ENCODE measurements at places on chromosomes 11 and 22.

- no peak for DNase-seq
Observed at GRCh38 chr11:11510939-11511338, 110.9 kb downstream of the GALNT18 start.

DNA sequence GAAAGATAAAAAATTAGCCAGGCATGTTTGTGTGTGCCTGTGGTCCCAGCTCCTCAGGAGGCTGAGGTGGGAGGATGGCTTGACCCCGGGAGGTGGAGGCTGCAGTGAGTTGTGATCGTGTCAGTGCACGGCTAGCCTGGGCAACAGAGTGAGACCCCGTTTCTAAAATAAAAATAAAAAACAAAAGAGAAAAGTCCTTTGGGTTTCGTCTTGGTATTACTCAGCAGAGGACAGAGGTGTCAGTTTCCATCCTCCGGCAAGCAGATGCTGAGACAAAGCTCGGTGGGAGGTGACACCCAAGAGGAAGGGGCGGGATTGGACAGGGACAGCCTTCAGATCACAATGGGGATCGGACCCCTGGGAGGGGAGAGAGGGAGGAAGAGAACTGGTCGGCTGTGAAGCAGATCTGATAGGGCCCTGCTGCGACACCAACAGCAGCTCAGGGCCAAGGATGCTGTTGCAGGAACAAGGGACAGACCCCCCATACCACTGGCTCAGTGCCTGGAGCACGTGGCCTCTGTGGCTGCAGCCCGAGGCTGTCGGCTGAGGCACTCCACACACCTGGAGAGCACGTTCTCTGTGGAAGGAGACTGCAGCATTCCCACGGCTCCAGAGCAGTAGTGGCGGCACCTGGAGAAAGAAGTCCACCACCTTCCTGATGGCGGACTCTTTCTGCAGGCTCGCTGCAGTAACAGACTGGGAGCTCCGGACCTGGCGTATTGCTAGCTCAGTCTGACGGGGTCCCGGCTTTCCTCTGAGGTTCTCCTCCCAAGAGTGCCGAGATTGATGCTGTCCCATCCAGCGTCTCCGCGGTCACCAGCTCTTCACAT lies 5.2 kb upstream of the BID start:
- DNase-seq: no peak

GRCh38 chr11:117701781-117702180 lies 95.2 kb downstream of the DSCAML1 start:
- DNase-seq: no peak

- DNase-seq: peak; percentile 63
Observed at GRCh38 chr22:43343262-43343669, at the start of gene SCUBE1. Gene SCUBE1, minus strand, starts transcription at chr22:43343372. Its CDS starts 111 bp downstream, at chr22:43343261.

GRCh38 chr11:121328967-121329679 lies 36.6 kb downstream of the SC5D start:
- DNase-seq: peak; percentile 13

- no peak for DNase-seq
Observed at GRCh38 chr11:55457641-55458040, 89.9 kb downstream of the OR4A15 start.

GRCh38 chr11:70731271-70732022 lies 333.1 kb downstream of the CTTN start:
- DNase-seq: no peak

- no peak for DNase-seq
Observed at GRCh38 chr22:43465291-43466015, 53.6 kb downstream of the MPPED1 start.

DNA sequence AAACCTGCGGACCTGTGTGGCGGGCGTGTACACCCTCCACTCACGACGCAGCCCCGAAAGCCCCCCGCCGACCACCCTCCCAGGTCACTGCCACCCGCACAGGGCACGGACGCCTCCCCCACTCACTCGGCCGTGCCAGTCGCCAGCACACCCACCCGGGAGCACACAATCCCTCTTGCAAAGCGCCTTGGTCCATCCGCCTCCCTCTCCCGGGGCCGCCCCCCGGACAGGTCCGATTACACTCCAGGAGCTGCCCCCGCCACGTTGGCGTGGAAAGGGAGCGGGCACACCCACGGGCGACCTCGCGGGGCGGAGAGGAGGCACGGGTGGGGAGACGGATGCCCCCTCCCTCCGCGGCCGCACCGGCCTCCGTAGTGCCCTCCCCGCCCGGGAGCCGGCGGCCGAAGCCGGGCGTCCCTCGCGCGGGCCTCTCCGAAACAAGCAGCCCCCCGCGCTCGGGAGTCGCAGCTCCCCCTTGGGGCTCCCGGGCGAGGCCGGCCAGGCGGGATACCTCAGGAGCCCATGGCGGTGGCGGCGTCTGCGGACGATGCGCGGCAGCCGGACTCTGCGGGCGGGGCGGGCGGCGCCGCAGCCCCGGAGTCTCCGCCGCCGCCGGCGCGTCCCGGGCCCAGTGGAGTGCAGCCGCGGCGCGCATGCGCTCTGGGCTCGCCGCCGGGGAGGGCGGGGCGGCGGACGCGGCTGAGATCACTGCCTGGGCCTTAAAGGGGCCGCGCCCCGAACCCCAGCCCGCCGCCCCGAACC lies at the start of gene TMEM184B:
Gene TMEM184B (minus strand): TSS at position 638 of the 762 bp plus-strand sequence. CDS start 25,049 bp downstream, outside the sequence.
- peak; percentile 83 for DNase-seq

- no peak for DNase-seq
Observed at GRCh38 chr22:25710501-25710900, 31.5 kb upstream of the MYO18B start.

- DNase-seq: no peak
Observed at GRCh38 chr11:34514597-34514996, 1.0 kb upstream of the ELF5 start.

DNA sequence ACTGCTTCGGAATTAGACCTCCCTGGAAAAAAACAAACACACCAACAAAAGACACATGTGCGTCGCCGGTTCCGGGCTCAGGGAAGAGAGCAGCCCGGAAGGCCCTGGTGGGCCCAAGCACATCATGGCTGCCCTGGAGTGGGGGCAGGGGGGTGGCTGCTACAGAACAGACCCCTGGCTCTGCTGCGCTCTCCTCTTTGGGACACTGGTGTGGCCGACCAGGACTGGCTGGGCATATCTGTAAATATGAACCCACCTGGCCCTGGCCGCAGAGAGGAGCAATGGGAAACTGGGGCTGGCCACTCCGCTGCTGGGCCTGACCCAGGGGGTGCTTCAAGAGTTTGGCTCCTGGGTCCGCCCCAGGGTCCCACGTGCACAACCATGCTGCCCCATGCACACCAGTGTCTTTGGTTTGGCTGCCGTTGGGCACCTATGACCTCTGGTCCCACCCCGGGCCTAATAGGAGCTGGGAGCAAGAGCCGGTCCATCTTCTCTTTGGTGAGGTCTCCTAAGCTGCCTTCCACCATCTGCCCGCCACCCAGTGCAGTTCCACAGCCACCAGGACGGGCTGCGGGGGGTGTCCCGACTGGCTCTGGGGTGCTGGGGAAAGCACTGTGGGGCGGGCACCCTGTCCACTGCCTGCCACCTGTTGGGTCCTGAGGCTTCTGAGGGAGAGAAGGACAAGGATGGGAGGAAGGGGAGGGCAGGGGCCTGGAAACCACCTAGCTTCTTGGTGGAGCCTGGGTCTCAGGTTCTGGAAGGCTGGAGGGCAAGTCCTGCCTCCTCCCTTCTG lies 30.1 kb downstream of the PPM1F start:
- no peak for DNase-seq

DNA sequence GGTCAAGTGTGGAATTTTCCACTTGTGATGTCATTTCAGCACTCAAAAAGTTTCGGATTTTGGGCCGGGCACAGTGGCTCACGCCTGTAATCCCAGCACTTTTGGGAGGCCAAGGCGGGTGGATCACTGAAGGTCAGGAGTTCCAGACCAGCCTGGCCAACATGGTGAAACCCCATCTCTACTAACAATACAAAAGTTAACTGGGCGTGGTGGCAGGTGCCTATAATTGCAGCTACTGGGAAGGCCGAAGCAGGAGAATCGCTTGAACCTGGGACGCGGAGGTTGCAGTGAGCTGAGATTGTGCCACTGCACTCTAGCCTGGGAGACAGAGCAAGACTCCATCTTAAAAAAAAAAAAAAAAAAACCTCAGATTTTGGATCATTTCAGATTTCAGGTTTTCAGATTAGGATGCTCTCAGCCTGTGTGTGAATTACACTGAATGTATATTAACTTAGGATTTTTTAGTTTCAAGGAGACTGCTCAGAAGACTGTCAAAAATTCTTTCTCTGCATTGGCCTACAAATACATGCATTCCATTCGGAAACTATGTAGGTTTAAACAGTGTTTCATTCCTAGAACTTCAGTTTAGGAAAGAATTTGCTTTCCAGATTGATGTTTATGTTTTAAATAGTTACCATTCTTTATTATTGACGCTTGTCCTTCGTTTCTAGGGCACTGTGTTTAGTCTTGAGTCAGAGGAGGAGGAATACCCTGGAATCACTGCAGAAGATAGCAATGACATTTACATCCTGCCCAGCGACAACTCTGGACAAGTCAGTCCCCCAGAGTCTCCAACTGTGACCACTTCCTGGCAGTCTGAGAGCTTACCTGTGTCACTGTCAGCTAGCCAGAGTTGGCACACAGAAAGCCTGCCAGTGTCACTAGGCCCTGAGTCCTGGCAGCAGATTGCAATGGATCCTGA lies 48.0 kb downstream of the BID start:
- DNase-seq: no peak

DNA sequence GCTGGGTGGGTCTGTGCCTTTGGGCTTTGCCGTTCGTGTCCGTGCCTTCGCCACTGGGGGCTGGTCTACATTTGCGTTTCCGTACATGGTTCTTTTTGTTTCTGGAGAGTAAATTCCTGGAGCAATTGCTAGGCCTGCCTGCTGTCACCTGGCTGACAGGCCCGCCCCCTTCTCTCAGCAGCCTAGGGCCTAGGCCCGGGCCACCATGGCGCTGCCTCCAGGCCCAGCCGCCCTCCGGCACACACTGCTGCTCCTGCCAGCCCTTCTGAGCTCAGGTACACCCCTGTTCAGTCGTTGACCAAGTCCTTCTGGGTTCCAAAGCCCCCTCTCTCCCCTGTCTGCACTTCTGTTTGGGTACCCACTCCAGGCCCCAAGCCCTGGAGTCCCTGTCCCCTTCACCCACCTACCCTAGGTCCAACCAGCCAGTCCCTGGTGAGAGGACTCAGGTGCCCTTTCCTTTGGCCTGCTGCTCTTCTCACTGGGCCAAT lies 649 bp downstream of the TMEM25 start:
- DNase-seq: no peak

DNA sequence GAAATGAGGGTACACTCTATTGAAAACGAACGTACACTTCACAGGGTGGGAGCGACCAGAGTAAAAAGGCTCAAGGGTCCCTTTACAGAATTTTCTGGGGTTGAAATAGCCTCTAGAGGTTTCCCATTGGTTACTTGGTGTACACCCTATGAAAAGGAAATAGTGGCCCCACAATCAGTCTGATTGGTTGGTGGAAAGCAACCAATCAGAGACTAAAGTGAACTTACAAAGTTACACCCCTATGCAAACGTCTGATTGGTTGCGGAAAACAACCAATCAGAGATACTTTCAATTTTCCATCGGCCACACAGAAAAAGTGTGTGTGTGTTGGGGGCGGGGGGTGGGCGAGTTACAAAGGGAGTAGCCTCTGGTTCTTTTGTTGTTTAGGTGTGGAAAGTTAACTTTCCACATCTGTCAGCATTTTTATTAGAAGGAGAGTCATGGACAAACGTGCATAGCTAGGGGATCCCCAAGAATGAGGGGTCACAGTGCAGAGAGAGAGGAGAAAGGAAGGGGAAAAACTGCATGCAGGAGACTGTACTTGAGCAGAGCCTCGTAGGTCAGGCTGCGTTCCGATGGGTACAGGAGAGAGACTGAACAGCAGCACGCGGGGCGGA lies 1152.1 kb downstream of the TBC1D22A start:
- no peak for DNase-seq

GRCh38 chr22:24357547-24357946 lies 69.9 kb upstream of the ADORA2A start:
- DNase-seq: no peak

DNA sequence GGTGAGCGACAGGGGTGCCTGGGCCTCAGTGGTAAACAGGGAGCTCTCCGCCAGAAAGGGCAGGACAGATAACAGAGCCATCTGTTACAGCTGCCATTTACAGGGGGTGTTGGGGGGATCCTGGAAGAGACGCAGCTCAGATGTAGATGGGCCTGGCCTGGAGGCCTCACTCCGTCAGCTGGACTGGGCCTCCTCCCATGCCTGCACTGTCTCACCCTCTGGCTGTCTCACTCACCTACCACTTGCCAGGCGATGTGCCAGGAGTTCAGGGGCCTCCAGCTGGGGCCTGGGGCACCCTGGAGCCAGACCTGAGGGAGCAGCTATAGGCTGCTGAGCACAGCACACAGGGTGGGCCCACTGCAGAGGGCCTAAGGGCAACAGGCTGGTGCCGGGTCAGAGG lies 16.3 kb upstream of the SUSD2 start:
- no peak for DNase-seq

DNA sequence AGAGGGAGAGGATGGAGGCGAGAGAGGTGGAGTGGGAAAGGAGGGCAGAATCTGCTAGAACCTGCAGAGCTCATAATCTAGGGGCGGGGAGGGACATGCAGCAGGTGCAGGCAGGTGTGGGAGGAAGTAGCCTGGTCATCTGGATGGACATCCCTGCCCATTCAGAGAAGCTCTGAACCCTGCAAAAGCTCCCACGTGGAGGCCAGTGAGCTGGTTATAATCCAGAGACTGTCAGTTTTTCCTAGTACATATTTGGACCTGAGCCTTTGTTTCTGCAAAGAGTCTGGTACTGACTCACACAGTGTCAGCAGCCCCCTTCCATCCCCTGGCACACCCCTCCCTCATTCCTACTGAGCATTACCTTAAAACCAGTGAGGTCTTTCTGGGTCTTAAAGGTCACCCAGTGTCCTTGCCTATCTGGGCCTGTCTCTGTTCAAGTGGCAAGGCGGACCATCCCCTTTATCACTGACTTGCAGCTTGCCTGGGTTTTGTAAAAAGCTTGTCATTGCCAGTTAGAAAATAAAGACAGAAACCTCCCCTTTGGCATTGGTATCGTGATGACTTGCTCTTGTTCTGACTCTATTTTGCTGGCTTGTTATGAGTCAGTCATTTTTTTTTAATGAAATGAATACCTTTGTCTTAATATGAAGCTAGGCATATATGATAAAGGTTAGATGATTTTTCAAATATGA lies 26.1 kb downstream of the PTPRJ start:
- DNase-seq: peak; percentile 70

- no peak for DNase-seq
Observed at GRCh38 chr11:126080161-126080941, 17.7 kb upstream of the CDON start.

DNA sequence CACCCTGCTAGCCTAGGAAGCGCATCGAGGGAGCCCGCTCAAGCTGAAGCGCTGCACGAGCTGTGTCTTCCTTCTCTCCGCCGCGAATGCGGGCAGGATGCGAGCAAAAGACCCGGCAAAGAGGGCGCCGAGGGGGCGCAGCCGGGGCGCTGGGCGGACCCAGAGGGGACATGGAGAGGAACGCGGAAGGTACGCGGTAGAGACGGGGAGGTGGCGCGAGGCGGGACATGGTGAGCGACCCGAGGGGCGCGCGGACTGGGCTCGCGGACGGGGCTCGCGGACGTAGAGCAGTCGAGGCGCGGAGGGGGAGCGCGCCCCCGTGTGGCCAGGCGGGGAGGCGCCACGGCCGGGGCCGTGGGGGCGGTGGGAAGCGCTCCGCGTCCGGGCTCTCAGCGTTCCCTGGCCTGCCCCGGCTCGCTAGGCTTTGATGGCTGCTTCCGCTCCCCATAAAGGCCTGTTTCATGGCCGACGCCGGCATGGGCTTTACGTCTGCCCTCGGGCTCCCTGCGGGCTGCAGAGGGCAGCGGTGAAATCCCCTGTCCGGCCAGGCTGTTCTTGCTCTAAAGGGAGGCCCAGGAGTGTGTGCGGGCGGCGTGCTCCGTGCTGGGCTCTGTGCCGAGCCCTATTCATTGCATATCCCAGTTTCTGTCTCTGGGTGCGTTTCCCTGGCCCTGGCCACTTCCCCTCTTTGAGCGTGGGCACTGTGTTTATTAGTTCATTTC lies 31.2 kb upstream of the TRIM29 start:
- DNase-seq: peak; percentile 71

- no peak for DNase-seq
Observed at GRCh38 chr11:68461575-68461917, 994 bp downstream of the PPP6R3 start.

Data from activated CD4-positive, alpha-beta T cell treated with anti-CD3 and anti-CD28 coated beads for 48 hours (primary cell).